ENCODE measurements at places on chromosomes 5 and 9.

DNA sequence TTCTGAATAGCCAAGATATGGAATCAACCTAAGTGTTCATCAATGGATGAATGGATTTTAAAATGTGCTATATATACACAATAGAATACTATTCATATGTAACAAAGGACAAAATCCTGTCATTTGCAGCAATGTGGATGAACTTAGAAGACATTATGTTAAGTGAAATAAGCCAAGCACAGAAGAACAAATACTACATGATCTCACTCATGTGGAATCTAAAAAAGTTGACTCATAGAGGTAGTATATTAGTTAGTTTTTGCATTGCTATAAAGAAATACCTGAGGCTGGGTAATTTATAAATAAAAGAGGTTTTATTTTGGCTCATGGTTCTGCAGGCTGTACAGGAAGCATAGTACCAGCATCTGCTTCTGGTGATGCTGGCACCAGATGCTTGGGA lies 8.1 kb downstream of the CATSPER3 start:
- DNase-seq = no peak

GRCh38 chr5:76479281-76479680 lies 76.2 kb downstream of the IQGAP2 start:
- DNase-seq = no peak

GRCh38 chr9:71985297-71985911 lies 74.0 kb downstream of the C9orf85 start:
- DNase-seq = no peak

- no peak for DNase-seq
Observed at GRCh38 chr5:112127861-112128260, 291.2 kb downstream of the EPB41L4A start.

GRCh38 chr9:111743275-111743674 lies 51.5 kb downstream of the SHOC1 start:
- DNase-seq = no peak

DNA sequence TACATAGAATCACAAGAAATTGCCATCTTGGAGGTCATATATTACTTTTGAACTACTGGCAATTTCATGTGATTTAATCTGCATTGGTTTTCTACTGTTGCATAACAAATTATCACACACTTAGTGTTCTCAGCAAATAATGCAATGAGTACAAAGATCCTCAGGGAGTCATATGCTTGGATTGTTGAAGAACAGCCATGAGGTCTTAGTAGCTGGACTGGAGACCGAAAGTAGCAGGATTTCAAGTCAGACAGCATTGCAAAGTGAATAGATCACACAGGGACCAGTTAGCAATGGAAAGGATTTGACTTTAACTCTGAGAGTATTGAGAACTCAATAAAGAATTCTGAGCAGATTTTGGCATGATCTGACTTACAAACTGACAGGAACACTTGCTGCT lies 32.2 kb upstream of the FRMD3 start:
- DNase-seq = no peak

DNA sequence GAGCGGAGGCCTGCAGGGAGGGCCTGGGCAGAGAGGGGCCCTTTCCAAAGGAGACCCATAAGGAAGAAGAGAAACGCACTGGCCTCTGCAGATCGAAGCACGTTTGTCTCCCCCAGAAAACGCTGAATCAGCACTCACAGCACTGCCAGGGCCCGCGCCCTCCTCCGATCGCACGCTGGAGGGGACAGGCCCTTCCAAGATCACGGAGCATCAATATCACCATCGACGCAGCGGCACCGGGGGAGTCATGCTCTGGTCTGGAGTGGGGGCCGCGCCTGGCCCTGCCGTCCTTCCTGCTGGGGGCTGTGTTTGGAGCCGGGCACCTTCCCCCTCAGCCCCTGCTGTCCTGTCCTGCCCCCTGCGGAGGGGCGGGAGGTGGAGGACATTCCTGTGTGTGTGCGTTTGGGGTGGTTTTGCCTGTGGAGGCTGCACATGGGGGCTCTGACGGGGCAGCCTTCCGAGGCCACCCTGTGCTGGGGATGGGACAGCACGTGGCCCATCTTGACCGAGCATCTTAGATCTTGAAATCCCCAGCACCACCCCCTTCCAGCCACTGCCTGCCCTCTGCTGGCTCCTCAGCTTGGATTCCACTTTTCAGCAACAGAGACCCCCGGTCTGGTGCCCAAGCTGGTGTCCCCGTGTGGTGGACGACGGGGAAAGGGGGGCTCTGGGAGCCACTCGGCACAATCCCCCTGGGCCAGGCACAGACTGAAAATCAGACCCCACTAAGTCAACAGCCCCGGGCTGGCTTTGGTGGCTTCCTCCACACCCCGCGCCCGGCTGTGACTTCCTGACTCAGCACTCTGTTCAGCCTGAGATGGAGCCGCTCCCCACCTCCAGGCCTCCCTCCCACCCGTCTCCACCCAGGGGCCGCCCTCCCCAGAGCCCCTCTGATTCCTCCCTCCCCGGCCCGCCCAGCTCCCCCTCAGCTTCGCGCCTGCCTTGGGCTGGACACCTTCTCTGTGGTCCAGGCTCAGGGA lies 8.3 kb downstream of the TMEM250 start:
- no peak for DNase-seq

- no peak for DNase-seq
Observed at GRCh38 chr5:99835791-99836190, 699.4 kb upstream of the FAM174A start.

GRCh38 chr5:94661086-94661485 lies 42.6 kb downstream of the SLF1 start:
- no peak for DNase-seq

- no peak for DNase-seq
Observed at GRCh38 chr9:36177571-36177970, 8.4 kb downstream of the CCIN start.

DNA sequence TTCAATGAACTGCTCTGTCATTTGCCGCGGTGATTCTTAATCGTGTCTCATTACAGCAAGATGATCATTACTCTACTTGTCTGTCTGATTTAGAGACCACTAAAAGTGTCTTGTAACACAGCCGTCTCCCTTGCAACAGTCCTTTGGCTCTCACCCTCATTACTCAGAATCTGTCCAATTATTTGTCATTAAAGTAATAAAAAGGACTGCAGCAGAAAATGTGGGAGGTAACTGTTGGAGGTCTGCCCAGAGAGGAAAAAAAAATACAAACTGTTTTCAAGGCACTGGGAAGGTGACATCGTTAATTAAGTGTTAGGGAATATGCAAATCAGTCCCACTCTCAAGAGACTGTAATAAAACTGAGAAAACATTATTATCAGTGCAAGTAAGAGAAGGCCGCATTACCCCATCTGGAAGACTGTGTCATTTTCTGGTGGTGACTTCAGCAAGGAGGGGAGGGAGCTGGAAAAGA lies 281.0 kb downstream of the RASEF start:
- DNase-seq = no peak

Measured in activated gamma-delta T cell treated with Interleukin-2 at 50 U/mL for 16 hours (primary cell).